ENCODE measurements at places on chromosomes 3 and 15.

DNA sequence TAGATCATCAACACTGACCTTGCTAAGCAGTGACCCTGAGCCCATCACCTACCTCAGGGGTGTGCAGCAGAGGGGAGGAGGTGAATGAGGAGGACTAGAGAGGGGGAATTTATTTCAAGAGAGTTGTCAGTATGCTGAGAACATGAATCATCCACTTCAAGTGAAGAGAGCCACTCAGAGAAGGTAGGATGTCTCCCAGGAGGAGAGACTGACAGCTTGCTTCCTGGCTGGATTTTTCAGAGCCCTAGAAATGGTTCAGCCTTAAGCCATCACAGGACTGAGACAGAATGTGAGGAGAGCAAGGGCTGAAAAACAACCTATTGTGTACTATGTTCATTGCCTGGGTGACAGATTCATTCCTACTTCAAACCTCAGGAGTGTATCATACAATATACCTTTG lies 34.8 kb downstream of the CCNL1 start:
- no peak for DNase-seq

DNA sequence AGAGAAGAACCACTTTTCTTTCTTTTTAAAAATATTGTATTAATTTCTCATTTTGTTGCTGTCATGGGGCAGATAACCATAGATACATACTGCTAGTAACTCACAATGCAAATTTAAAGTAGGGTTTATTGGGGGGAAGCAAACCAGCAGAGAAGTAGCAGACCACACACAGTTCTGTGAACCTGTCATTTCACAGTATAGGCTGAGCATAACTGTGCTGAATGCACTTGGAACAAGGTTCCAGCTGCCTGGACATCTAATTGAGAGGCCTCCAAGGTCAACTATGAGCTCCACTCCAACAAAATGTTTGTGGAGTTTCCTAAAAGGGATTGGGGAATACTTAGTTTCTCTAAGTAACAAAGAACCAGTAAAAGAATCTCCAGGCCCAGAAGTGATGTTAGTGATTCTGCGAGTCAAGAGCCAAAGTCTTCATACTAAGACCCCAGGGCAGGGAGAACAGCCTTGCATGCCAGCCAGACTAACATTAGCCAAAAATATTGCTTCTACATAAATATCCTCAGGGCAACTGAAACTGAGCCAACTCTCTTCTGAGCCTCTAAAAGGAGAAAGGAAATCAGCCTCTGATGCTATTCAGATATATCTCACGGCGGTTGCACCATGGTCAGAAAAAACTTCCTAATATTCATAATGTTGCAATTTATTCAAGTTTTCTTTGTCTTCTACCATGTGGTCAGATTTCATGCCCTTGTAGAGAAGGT lies 856.4 kb upstream of the ALCAM start:
- no peak for DNase-seq

- DNase-seq, result no peak
Observed at GRCh38 chr3:106877627-106878026, 499.6 kb upstream of the CCDC54 start.

DNA sequence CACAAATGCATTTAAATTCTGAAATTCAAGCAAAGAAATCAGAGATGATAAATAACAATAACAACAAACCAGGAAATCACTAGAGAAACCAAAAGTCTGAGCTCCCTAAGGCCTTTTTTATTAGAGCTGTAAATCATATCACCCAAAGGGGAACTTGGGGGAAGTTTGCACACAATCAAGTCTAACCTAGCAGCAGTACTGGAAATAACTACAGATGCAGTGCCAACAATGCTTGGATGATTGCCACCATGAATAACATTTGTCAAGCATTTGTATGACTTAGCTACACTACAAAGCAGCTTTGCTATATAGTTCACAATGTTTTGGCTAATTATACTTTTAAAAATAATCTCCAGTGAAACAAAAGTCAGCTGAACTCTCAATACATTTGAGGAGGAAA lies 27.8 kb downstream of the SHQ1 start:
- no peak for DNase-seq

GRCh38 chr15:27701956-27702355 lies 397.2 kb downstream of the OCA2 start:
- no peak for DNase-seq

GRCh38 chr15:74188216-74188615 lies 14.4 kb downstream of the STRA6 start:
- no peak for DNase-seq

DNA sequence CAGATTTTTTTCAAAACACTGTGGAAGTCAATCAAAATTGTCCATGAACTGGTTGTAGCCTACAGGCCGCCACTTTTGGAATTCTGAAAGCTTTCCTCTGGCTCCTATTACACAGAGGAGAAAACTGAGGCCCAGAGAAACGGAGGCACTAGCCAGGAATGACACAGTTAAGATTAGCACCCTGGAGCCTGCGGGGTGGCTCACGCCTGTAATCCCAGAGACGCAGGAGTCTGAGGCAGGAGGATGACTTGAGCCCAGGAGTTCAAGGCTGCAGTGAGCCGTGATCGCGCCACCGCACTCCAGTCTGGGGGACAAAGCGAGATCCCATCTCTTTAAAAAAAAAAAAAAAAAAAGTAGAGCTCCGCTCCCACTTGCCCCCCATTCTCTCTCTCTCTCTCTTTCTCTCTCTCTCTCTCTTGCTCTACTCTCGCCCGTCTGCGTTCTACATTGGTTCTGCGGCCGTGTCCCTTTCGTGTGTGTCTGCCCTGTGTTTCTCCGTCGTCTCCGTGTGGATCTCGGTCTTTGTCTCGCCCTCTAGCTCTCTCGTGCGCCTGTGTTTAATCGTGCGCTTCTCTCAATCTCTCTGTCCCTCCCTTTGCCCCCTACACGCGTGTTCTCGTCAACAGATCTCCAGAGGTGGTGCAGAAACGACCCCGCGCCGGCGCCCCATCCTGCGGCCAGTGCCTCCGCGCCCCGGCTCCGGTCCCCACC lies 512 bp upstream of the TRH start:
- DNase-seq, result no peak

DNA sequence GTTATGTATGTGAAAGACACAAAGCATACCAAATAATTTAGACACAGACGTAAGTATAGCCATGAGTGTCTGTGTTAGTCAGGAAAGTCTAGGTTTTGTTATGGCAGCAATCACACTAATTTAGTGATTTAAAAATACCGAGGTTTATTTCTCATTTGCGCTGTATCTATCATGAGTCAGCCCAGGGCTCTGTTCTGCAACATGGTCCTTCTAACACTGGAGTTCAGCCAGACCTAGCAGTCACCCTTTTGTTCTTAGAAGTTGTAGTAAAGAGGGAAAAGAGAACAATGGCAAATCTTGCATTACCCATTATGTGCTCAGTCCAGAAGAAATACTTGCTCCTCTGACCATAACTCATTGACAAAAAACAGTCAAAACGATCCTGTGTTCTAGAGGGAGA lies 311.5 kb downstream of the NLGN1 start:
- no peak for DNase-seq

- DNase-seq, result no peak
Observed at GRCh38 chr3:139288266-139288821, 55.5 kb upstream of the MRPS22 start.

- no peak for DNase-seq
Observed at GRCh38 chr15:98730860-98731711, 82.7 kb downstream of the IGF1R start.

All from stimulated activated CD8-positive, alpha-beta memory T cell treated with anti-CD3 and anti-CD28 coated beads, Interleukin-2, amount 100 ng/mL, for 1 hour (primary cell).